ENCODE measurements at places on chromosomes 5 and 9.

DNA sequence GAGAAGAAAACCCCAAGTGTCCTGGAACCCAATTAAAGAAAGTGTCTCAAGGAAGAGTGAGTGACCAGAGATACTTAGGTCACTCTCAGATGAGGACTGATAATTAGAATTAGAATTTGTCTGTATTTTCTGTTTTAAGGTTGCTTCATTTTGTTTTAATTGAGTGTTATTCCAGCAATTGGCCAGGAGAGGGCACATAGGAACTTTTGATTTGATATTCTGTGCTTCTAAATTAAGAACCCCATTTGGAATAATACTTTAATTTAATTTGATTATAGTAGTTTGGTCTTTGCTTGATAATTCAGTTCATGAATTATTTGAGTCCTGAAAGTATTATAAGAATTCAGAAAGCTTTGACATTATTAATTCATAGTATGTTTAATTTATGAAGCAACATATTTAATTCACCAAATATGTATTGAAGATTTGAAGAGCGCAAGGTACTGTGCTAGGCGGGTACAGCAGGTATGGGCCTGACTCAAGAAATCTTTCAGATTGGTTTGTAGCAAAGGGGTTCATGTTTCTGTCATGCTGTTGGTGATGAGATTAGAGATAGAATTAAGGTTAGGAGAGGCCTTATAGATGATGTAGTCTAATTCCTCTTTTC lies 4.9 kb downstream of the MRPL22 start:
- DNase-seq: no peak

DNA sequence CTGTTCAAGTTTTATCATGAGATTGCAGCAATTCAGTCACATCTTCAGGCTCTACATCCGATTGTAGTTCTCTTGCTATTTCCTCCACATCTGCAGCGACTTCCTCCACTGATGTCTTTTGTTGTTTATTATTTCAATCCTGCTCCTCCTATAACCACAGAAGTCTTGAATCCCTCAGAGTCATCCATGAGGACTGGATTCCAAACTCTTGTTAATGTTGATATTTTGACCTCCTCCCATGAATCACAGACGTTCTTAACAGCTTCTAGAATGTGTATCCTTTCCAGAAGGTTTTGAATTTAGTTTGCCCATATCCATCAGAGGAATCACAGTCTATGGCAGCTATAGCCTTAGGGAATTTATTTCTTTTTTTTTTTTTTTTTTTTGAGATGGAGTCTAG lies 3.6 kb downstream of the FBXO38 start:
- no peak for DNase-seq

GRCh38 chr5:159987031-159987674 lies 21.8 kb upstream of the TTC1 start:
- DNase-seq: peak; percentile 76

GRCh38 chr5:32013658-32014057 lies 160.5 kb downstream of the GOLPH3 start:
- no peak for DNase-seq

DNA sequence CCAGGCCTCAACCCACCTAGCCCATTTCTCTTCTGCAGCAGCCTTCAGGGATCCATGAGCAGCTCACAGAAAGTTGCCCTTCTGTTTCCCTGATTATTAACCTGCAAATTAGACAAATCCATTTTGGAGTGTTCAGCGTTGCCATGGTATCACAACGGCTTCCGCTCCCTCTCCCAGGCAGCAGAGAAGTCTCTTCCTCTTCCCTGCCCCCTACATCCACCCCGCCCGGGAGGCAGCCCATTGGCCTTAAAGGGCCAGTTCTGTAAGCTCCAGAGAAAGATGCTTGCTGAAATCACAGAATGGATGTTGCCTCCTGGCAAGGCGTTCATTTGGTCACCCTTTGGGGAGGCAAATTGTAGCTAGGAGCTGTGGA lies 47.7 kb upstream of the BOD1 start:
- no peak for DNase-seq

- DNase-seq: peak; percentile 12
These were observed 529.3 kb downstream of the BNC2 start for GRCh38 chr9:16341177-16341576.
